ENCODE measurements at places on chromosomes 2 and 18.

GRCh38 chr2:203280428-203281064 is 41.7 kb downstream of the CYP20A1 start:
- no peak for DNase-seq

GRCh38 chr2:8737571-8738175 is 55.8 kb downstream of the ID2 start:
- no peak for DNase-seq

GRCh38 chr2:123912171-123912570 is 112.9 kb upstream of the CNTNAP5 start:
- DNase-seq, result no peak

GRCh38 chr2:226076529-226076928 is 677.0 kb downstream of the NYAP2 start:
- no peak for DNase-seq

- DNase-seq, result no peak
Observed at GRCh38 chr18:34729264-34729663, 19.2 kb downstream of the DTNA start.

- no peak for DNase-seq
Observed at GRCh38 chr2:186687807-186688211, 6.1 kb upstream of the FAM171B start.

DNA sequence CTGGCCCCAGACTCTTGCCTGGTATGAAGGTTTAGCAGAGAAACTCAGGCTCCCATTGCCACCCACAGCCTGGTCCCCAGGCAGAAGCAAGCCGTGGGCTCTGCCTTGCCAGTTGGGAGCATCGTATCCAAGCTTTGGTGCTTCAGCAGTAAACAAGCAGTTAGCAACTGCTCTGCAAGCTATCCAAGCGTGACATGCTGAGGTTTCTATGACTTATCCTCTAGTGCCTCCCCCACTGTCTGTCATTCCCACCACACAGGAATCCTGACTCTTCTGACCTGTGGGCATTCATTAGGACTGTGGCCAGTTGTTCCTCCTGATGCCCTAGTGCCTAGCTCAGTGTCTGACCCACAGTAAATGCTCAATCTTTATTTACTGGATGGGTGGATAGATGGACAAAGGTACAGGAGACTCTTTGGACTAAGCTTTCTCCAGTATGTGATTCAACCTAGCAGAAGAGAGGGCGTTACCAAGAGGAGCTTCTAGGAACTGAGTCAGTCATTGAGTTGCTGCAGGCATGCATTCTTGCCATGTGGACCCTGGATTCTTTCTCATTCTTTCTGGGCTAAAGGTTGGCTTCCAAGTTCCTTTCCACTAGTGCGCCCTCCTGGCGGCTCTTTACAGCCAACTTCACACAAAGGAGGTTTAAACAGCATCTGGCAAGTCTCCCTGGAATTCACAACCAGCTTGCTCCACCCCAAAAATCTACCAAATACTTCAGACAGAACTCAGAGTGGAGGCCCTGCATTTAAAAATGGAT is 40.6 kb upstream of the MRPL19 start:
- no peak for DNase-seq

DNA sequence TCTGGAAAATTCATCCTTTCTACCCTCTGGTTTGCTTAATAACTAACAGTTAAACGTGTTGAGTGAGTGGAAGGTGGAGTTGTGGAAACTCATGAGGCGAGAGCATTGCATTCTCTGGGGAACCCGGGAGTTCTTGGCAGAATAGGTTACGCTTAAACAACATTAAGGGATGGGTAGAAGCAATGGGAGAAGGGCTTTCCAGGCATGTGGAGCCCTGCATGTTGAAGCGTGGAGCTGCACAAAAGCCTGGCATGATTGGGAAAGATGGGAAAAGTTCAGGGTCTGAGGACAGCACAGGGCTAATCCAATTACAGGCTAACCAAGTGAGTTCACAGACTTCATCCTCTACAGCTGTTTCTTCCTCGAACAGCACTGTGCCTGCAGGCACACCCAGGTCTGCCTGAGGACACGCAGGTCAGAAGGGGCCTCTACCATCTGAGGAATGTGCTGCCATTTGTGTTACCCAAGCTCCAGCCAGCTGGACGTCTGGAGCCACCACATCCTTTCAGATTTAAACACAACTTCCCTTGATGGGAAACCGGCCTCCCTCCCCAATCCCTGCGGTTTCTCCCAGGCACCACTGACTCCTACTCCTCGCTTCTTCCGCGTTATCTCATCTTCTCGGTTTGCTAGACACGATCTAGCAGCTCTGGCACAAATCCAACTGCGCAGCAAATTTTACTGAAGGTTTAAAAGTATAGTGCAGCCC is 164.2 kb downstream of the ANTXR1 start:
- no peak for DNase-seq

DNA sequence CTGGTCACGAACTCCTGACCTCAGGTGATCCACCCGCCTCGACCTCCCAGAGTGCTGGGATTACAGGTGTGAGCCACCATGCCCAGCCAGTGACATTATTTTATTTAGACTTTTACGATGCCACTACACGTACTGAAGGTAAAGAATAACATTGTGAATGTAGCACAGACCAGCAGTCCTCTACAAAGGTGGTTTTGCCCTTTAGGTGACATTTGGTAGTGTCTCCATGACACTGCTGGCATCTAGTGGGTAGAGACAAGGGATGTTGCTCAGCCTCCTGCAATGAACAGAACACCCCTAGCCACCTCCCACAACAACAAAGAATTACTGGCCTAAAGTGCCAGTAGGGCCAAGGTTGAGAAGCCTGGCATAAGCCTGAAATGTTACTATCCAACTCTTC is 69.5 kb downstream of the MYOM1 start:
- no peak for DNase-seq

DNA sequence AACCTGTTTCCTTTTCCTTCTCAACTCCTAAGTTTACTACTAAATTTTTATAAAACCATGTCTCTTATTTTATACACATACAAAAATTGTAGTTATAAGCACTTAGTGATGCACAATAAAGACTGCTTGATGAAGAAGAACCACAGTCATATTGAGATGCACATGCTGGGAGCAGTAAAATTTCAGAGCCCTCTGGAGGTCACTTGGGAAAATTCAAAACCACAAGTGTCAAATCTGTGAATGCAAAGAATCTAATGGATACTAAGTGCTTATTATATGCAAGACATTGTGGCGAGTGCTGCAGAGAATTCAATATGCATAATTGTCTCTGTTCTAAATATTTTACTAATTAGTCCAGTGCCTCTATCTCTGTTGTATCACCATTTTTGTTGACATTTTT is 180.5 kb downstream of the VWC2L start:
- no peak for DNase-seq

- no peak for DNase-seq
Observed at GRCh38 chr18:303011-303410, 35.2 kb upstream of the THOC1 start.

GRCh38 chr2:186558512-186559276 is 31.2 kb upstream of the ITGAV start:
- DNase-seq, result no peak

DNA sequence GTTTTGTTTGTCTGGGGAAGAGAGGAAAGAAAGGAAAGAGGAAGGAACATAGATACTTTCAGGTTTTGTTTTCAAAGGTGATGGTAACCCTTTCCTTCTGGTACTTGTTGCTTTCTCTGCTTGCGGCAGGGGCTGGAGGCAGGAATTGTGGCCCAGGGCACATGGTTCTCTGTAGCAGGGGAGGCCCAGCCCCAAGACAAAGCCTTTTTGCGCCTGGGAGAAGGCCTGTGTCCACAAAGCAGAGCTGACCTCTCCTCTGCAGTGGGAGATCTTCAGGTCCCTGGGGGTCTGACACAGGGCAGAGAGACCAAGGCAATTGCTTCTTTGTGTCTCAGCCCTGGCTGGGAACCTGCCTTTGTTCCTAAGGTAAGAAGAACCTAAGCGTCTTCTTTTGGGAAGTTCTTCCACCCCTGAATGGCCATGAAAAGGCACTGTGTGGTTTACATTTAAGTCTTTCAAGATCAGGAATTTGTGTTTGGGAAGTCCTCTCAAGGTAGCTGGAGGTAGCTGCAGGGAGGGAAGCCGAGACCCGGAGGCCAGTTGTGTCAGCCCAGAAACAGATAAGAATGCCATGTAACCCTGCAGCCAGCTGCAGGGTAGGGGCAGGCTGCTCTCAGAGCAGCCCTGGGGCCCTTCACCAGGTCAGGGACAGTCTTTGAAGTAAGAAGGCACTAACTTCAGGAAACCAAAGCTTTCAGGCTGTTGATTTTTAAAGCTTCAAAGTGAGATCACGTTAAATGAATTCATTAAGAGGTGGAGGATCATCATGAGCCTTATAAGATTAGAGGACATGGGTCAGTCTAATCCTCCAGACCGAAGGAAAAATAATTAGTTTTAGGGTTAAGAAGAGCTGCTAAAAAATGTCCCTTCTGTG is 119.3 kb downstream of the STPG4 start:
- DNase-seq, result no peak

DNA sequence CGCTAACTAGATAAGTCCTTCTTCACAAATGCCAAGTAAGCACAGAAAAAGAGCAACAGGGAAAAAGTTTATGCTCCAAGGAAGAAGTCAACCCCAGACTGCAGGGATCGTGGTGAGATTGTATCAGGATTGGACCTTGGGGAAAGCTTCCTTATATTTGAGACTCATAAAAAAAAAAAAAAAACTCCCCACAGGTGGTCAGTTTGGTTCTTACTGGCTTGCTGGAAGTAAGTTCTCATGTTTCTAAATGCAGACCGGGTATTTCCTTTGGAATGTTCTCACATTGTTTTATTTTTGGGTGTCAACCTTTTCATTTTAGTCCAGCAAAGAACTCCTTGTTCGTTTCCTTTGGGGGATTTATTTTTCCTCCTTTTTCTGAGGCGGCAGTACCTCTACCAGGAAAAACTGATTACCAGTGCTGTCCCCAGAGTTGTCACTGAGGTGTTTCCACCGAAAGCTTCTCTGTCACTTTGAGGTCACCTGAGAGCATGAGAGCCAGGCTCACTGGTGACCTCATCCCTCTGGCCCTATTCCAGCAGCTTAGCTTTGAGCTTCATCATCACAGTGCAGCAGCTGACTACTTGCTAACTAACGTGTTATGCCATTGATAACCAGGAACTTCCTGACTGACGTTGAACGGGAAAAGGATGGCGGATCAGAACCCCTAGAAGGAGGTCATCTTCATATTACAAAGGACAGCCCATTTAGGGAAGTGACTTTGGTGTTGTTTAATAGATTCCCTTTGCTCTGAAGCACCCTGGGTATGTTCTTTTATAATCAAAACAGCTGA is 16.8 kb upstream of the ATP8B1 start:
- DNase-seq, result no peak

- DNase-seq, result no peak
Observed at GRCh38 chr2:37623406-37623805, 48.0 kb downstream of the CDC42EP3 start.

DNA sequence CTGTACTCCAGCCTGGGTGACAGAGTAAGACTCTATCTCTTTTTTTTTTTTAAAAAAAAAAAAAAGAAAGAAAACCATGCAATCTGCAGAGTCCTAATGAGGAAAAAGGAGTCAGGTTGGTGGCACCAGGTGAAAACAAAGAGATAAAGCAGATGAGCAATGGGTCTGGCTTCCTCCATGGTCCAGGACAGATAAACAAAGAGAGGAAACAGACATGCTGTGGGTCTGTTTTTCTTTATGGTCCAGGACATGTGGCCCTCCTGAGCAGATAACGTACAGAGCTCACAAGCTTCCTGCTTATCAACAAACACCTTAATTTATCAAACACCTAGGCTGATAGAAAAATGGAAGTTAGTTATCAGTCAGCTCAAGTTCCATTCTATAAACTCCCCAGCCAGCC is 24.4 kb upstream of the TUBB6 start:
- no peak for DNase-seq

GRCh38 chr2:147711031-147711430 is 133.8 kb upstream of the ACVR2A start:
- DNase-seq, result no peak

DNA sequence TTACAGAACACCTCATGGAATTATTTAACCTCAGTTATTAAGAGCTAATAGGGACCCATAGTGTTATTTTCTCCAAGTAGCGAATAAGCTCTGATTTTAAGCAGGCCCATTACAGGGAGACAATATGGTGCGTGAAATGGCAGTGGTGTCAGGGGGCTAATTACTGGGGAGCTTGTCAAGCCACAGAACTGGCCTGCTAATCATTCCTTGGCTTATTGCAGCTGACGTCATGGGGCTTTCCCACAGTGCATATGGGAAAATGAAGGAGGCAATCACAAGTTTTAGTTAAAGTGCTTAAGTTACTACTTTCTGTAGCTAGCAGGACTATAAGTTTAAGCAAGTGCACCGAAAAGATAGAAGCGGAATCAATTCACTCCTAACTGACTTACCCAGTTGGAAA is 262.5 kb downstream of the TGIF1 start:
- no peak for DNase-seq

- no peak for DNase-seq
Observed at GRCh38 chr2:182220335-182220734, 206.5 kb downstream of the PDE1A start.

- DNase-seq, result no peak
Observed at GRCh38 chr2:25743132-25743830, 69.9 kb upstream of the DTNB start.

DNA sequence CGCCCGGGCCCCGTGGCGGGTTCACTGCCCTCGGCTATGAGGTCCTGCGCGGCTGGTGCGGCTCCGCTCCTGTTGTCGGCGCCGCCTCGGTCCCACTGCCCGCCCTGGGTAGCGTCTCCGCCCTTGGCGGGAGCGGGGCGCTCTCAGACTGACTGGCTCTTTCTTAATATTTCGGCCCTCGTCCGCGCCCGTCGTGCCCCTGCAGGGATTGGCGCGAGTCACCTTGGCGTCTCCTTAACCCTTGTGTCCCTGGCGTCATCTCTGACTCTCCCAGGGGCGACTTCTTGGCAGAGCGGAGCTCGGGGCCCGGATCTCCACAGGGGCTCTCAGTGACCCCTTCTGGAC is 1.3 kb downstream of the PTMA start:
- DNase-seq, result no peak

DNA sequence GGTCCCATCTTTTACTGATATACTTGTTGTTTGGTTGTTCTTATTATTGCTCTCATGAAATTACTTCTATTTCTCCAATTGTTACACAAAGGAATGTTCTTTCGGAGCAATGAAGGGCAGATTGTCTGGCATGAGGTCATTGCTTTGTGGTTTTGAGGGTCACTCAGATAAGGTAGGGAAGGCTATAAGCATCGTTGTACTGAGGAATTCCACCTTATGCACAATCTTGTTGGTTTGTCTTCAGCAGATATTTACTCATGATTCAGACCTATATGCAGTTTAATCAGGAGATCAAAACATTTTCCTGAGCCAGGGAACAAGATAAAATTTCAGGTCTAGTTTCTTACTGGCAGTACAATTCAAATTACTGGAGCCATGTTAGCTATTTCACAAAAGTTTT is 163.0 kb upstream of the SPHKAP start:
- no peak for DNase-seq

DNA sequence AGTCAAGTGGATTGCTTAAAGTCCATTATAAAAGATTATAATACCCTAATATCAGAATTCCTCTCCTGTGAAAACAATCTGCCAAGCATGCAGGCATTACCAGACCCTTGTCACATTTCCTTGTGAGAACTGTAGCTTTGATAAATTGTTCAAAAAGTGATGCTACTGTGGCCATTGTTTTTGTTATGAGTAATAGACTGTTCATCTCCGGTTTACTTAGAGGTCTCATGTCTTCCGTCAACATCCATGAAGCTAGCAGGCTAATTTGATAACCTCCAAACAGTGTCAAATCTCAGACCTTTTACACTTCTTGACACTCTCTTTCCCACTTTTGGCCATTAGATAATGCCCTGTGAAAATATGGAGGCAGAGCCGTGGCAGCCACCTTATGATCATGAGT is 342.7 kb downstream of the CPS1 start:
- no peak for DNase-seq

- no peak for DNase-seq
Observed at GRCh38 chr2:80149991-80150390, 154.6 kb downstream of the LRRTM1 start.
